ENCODE measurements at places on chromosomes 12 and 14.

- no peak for DNase-seq
Observed at GRCh38 chr14:38174711-38175110, 33.0 kb upstream of the SSTR1 start.

DNA sequence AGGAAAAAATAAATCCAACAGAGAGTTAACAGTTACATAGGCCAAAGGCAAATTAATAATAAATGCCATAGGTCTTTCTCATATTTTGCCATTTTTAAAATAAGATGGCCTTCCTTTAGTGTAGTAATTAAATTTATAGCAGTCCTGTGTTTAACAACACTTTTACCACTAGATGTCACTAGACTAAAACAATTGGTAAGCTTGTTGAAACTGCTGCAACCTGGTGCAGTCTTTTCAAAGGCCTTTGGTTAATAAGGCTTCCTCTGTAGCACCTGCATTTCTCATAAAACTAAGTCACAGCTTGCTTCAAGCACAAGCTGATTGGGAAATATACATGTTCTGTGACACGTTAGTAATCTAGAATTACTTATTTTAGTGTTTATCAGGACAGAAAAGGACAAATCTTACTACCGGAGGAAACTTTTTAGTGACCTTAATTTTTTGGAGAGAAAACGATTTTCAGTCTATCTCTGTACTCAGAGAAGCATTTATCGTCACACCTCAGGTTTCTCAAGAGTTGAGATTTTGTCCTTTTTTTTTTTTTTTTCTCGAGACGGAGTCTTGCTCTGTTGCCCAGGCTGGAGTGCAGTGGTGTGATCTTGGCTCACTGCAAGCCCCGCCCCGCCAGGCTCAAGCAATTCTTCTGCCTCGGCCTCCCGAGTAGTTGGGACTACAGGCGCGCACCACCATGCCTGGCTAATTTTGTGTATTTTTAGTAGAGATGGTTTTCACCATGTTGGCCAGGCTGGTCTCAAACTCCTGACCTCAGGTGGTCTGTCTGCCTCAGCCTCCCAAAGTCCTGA lies 20.0 kb downstream of the BORCS5 start:
- peak; percentile 78 for DNase-seq

DNA sequence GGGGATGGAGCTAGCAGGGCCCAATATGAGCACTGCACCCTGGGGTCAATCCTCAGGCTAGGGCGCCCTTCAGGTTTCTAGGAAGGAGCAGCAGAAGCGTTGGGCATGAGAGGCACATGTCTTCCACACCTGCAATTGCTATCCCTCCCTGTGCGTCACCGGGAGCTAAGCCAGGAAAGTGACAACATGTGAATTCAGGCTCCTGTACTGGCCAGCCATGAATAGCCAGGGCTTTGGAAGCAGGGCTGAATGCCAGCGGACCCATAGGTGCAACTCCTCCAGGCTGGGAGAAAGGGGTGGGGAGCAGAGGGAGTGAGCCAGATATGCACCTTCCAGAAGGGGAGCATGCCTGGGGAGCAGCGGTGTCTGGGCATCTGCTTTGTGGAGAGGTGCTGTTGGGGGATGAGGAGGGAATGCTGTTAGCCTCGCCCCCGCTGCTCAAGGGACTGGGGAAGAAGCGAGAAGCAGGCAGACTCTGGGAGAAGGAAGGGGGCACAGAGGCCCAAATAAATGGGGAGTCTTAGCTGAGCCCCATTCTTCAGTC lies 6.1 kb downstream of the HOXC5 start:
- DNase-seq = no peak

DNA sequence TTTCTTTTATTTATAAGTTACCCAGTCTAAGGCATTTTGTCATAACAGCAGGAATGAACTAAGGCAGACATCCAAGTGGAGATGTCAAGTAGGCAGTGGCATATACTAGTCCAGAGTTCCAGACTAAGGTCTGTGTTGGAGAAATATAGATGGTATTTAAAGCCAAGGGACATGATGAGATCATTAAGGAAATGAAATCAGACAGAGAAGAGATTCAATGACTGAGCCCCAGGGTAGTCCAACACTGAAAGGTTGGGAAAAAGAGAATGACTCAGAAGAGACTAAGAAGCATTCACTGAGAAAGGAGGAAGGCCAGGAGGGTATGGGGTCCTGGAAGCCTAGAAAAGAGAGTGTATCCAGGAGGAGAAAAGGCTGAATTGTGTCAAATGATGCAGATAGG lies 442.2 kb upstream of the CCDC196 start:
- peak; percentile 1 for DNase-seq

DNA sequence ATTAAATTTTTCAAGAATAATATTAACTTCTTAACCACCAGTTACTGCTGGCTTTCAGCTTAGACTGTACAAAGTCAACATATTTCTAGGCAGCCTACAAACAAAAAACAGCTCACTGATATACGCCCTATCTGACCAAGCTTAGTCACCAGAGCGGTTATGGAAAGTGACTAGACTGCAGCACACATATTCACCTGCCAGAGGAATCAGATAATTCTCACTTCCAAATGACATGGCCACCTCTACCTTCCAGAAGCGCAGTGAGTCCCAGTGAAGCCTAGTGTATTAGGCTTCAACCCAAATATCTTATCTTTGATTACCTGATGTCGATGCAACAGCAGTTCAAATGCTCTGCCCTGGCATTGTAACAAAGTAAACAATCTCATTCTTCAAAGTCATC lies 8.5 kb downstream of the STXBP6 start:
- no peak for DNase-seq

- no peak for DNase-seq
Observed at GRCh38 chr14:61435563-61436337, 114.4 kb downstream of the PRKCH start.

GRCh38 chr12:3728686-3729085 lies 24.2 kb downstream of the CRACR2A start:
- no peak for DNase-seq

DNA sequence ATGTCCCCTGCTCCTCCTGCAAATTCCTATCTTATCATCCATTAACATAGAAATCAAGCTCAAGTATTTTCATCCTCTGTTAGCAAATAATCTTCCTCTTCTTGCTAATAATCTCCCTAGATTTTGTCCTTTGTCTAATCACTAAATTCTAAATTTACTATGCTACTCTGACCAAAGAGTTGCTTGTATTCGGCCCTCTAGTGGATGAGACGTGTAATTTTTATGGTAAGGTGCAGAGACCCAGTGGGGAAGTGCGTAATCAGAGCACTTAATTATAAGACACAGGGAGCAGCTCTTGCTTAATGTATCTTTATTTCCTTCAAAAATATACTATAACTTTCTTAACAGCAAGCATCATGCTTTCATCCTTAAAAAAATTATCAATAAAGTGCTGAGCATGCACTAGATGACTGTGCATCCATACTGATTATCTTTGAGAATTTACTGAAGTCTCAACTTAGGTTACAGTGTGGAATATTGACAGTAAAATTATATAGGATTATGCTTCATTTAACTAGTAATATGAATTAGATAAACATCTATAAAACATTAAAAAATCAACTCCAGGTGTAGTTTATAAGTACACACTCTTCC lies 212.6 kb downstream of the SLC16A7 start:
- DNase-seq = peak; percentile 47

DNA sequence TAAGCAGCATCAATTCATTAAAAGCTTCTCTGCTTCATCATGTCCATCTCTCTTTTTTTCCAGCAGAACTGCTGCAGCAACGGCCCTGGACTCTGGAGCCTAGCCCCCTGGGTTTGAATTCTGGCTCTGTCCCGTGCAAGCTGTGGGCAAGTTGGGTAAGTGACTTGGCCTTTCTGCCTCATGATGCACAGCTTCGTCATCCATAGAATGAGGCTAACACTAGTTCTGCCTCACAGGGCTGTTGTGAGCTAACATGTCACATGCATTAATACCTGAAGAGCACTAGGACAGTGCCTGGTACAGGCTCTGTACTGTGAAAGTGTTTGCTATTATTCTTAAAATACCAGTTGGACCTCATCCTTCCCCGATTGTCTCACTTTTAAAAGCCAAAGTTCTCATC lies 4.2 kb downstream of the KRT82 start:
- DNase-seq = no peak

GRCh38 chr12:49887536-49888401 lies 15.9 kb downstream of the FAIM2 start:
- DNase-seq = no peak

- peak; percentile 57 for DNase-seq
Observed at GRCh38 chr12:111445726-111446581, 40.2 kb downstream of the SH2B3 start.

DNA sequence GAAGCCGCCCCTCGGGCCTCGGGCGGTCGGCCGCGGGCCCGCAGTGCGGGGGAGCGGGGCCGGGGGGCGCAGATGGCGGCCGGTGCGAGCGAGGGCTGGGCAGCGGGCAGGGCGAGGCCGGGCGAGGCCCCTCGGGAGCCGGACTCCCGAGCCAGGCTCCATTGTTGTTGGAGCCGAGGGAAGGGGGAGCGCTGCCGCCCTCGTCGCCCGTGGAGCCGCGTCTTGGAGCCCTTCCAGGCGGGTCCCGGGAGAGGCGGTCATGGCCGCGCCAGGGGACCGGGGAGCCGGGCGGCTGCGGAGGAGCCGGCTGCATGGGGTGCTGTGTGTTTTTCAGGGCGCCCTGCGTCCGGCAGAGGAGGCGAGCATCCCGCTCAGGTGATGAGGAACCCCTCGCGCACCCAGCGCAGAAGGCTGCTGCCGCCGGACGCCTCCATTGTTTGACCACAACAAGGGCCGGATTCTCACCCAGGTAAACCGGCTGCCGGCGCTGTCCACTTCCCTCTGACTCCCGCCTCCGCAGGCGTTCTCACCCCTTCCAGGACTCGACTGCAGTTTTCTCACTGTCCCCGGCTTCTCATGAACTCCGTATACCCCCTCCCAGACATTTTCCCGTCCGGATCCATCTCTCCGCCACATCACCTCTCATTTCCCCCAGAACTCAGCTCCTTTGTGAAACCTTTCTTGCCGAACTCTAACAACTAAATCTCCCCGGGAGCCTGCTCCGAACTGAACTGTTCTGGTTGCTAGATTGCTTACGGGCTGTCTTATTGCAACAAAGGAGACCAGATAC lies 732 bp downstream of the ZNF664 start:
- peak; percentile 44 for DNase-seq

DNA sequence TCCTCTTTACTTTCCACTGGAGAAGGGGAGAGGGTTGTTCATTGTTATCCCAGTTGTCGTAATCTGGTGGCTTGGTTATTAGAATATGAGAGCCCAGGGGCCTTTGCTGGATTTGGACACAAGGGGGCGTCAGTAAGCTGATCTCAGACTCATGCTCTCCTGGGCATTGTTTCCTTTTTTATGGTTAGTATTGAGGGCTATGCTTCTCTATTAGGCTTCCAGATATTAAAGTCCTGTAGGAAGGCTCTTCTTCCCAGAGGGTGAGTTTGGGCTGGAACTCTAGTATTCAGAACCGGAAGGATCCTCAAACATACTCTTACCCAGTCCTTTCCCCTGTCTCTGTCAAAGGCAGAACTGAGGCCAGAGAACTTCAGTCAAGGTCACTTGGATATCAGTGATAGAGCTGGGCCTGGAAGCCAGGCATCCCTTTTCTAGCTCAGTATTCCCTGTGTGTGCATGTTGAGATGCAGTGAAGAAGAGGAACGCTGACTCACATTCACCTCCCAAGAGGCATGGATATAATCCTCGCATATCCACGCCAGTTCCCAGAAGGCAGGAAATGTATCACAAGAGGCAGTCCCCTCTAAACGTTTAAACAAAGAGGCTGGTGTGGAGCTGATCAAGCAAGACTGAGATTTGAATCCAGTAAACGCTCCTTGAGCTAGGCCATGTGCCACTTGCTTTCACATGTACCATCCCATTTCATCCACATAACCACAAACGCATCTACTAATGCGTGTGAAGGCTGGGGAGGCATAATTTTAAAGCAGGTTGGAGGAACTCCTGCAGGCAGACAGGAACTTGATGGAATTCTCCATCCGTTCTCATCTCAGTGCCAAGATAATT lies 41.6 kb downstream of the UBE3B start:
- peak; percentile 84 for DNase-seq

GRCh38 chr14:38143170-38143569 lies 64.5 kb upstream of the SSTR1 start:
- peak; percentile 82 for DNase-seq
